ENCODE measurements at places on chromosomes 12 and 14. TPM values are rescaled to one million over a fixed set of nuclear protein-coding genes. Genes with fewer than 3 reads are reported as not detected.
A peak's percentile ranks its signal among the peaks of the same experiment; 100 is the strongest.

DNA sequence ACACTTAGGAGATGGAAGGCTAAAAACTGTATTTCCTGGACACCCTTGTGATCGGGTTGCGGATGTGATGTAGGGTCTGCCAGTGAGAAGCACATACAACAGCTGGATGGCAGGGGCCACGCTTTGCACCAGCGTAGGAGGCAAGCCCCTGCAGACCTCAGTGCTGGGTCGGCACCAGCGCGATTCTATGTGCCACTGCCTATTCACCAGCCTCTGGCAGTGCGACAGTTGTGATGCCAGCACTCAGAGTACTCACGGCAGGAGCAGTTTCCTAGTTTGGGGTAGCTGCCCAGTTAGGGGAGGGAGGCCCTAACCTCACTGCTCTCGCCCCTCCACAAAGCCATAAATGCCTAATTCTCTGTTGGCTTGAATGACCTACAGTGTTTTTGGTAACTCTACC is 31.6 kb downstream of the SPTLC2 start:
- no peak for DNase-seq

- peak; percentile 21 for DNase-seq
Measured at GRCh38 chr14:89444516-89445125, 27.6 kb upstream of the FOXN3 start.

DNA sequence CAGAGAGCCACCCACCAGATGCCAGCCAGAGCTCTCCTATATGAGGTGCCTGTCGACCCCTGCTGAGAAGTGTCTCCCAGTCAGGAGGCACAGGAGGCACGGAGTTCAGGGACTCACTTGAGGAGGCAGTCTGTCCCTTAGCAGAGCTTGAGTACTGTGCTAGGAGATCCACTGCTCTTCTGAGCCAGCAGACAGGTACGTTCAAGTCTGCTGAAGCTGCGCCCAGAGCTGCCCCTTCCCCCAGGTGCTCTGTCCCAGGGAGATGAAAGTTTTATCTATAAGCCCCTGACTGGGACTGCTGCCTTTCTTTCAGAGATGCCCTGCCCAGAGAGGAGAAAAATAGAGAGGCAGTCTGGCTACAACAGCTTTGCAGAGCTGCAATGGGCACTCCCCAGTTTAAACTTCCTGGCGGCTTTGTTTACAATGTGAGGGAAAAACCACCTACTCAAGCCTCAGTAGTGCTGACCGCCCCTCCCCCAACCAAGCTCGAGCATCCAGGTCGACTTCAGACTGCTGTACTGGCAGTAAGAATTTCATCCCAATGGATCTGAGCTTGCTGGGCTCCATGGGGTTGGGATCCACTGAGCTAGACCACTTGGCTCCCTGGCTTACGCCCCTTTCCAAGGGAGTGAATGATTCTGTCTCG is 146.7 kb upstream of the USP15 start:
- DNase-seq = no peak

MEG3 gene
- total RNA-seq = 227 TPM

GRCh38 chr12:47808574-47809365 is 10.9 kb downstream of the HDAC7 start:
- peak; percentile 60 for DNase-seq

DNA sequence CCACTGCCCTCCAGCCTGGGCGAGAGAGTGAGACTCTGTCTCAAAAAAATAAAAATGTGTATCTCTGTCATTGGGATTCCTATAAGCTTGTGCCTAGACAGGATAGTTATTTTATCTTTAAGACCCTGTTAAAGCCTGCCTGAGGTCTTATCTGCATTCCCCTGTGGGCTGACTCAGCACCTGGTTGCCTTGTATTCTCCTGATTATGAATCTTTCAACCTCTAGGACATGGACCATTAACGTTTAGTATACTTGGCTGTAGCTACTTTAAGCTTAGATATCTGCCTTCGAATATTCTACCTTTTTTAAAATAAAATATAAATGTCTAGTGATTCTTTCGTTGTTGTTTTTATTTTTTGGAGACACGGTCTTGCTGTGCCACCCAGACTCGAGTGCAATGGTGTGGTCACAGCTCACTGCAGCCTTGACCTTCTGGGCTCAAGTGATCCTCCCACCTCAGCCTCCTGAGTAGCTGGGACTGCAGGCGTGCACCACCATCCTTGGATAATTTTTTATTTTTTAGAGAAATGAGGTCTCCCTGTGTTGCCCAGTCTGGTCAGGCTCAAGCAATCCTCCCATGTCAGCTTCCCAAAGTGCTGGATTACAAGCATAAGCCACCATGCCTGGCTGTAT is 41.3 kb downstream of the RESF1 start:
- DNase-seq = no peak

DNA sequence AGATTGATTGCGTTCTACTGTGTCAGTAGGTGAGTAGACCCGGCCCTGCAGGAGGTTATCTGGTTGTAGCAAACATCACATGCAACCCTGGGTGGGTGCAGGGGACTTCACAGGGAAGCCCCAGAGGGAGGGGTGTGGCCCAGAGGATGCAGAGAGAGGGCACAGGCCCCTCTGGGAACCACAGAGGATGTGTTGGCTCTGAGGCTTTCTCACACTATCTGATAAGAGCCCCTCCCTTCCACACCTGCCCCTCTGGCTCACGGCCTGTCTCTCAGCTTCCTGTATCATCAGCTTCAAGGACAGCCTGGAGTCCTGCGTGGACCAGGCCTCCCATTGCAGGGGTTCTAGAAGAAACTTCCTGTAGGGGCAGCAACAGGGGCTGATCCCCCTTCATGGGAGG is 101.9 kb downstream of the RIN3 start:
- DNase-seq = no peak

GRCh38 chr12:51320311-51320694 is 3.7 kb downstream of the BIN2 start:
- no peak for DNase-seq

LRRC43 gene
- total RNA-seq = 5.4 TPM

- no peak for DNase-seq
Measured at GRCh38 chr14:85702191-85702590, 172.2 kb downstream of the FLRT2 start.

GARIN6 gene
- not detected for total RNA-seq

MSI1 gene
- not detected for total RNA-seq

DNA sequence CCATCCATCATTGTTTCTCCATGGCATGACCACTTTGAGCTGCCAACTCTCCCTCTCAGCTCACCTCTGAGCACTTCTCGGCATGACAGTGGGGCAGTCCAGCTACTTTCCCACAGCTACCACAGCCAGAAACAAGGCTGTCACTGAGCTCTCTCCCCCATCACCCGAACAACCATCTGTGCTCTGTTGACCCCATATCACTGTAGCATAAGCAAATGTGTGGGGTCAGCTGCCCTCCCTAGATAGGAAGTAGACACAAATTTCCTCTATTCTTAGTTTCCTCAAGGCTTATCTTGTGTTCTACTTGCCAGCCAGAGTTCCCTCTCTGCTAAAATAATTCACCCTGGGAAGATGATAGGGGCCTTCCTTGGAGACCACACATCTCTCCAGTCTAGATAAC is 82.6 kb upstream of the FUT8 start:
- DNase-seq = peak; percentile 8

DNA sequence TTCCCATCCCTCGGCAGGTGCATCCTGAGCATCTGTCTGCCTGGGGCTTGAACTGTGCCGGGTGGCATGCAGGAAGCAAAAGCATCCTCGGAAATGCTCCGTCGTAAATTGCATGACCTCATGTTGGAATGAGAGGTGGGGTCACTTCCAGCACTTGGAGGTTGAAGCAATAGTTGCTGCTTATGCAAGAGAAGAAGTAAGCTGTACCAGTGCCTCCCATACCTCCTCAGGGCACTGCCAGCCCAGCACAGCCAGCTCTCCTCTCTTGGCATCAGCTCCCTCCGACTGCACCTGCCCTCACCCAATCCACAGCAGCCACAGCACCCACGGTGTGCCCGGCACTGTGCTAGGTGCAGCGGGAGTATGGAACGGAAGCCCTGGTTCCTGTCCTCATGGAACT is 11.5 kb downstream of the TEAD4 start:
- DNase-seq = no peak

DNA sequence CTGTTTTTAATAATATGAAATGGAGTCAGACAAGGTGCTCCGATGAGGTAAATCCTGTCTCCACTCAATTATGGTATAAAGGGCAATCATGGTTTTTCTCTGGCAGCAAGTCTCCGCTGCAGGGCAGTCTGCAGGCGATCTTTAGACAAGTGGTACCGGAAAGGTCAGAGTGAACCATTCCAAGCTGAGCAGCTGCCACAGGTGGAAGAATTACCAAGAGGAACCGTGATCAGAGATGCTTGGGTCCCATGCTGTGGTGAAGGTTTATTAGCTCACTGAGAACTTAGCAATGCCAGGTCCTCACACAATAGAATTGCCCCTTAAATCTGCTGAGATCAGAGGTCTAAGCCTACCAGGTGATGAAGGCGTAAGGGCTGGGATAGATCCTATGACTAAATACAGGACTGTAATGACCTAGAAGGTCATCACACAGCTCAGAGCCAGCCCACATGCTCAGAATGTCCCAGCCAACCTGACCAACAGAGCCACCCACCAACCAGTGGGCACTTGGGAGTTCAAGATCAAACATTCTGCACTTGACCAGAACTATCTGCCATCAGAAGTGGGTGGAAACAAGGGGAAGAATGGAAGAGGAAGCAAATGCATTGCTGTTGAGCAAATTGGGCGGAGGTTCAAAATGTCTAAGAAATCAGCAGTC is 175.2 kb upstream of the BCL2L14 start:
- no peak for DNase-seq

DNA sequence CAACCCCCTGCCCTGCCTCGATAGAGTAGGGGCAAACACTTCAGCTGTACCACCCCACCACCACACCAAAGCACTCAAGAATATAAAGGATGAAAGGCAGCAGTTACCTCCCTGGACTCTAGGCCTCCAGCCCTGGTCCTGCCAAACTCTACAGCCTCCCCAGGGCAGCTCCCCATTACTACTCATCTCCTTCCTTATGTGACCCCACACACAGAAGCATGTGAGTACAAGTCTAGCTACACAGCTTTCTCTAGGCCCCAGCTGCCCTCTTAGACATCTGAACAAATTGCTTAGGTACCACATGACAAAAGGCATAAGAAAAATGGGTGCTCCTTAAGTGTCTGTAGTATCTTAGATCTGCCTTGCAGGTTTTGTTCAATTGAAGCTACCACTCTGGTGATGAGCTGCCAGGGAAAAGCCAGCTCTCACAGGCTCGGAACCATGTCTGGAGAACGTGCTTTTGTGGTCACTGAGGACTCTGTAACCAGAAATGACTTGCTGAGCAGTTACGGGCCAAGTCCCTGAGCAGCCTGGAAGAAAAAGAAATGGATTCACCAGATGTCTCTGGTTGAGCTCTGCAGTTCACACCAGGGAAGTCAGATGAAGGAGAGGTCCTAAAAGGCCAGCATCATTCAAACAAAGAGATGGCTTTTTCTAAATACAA is 32.8 kb downstream of the FMNL3 start:
- DNase-seq = no peak

SIX4 gene
- total RNA-seq = 4.7 TPM

DNA sequence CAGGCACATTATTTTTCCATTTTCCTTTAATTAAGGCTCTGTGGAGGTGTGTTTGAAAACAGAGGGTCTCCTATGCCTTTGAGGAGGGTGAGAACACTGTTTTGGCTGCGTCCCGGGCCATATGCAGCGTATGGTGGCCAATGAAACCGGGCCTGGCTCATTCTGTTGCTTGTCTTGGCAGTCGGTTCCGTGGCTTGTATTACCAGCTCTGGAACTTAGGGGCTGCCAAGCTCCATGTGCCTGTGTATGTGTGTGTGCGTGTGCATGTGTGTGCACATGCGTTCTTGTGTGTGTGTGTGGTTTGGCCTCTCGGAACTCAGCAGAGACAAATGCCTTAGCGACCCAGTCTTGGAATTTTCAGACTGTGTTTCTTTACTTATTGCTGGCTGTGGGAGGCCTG is 2.7 kb downstream of the JDP2 start:
- DNase-seq = no peak

GRCh38 chr14:91405241-91405721 is 12.3 kb downstream of the CCDC88C start:
- DNase-seq = no peak

GRCh38 chr14:33676135-33676566 is 274.7 kb downstream of the EGLN3 start:
- DNase-seq = peak; percentile 26

ANAPC7 gene
- total RNA-seq = 76.6 TPM

GRCh38 chr12:117093918-117094630 is 5.1 kb downstream of the TESC start:
- DNase-seq = no peak

DNA sequence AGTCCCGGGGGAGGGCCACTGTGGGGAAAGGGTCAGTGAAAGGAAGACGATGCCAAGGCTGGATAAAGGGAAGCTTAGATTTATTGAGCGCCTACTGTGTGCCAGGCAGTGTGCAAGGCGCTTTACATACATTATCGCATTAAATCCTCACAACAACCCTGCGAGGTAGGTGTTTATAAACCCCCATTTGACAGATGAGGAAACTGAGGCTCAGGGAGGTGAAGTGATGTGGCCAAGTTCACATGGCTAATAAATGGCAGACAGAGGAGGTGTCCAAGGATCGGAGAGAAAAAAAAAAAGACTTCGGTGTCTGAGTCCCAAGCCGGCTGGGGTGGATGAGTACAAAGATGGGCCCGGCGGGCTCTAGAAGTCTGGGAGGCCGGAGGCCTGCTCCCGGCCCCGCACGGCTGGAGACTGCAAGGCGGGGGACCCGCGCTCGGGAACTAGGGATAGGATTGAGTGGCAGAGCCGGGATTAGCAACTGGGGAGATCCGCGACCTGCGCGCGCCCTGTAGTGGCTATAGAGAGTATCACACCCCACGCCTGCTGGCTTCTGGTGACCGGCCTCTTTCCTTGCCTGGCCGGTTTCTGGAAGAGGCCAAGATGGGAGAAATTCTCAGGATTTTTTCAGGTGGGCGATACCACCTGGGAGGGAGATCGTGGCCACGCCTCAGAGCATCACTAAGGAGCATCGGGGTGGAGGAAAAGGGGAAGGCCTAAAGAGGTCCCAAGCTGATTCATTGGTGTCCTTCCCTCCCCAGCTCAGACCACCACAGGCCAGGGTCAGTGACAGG is 3.9 kb downstream of the DDN start:
- peak; percentile 77 for DNase-seq

SLC39A2 gene
- total RNA-seq = not detected

GRCh38 chr12:47038270-47038748 is 41.1 kb upstream of the PCED1B start:
- no peak for DNase-seq

DNA sequence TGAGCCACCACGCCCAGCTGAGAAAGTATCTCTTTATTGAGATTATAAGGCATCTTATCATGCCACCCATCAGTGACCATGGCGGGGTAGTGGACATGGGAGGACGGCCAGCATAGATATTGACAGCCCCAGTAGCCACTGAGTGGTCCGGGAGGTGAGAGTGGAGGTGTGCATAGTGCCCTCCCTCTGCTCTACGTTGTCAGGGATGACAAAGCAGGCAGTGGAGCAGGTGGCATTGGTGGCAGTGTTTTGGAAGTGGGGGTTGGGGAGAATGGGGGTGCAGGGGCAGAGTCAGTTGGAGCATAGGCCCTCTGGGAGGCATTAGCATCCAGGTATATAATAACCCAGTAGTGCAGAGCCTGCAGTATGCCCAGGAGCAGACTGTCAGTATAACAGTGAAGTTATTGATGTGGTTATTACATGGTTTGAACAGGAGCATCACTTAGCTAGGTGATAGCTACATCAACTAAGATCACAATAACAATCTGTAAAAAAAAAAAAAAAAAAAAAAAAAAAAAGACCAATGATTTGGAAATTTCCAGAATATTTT is 41.1 kb downstream of the GNG2 start:
- no peak for DNase-seq

B4GALNT1 gene
- 0.35 TPM for total RNA-seq

RIC8B gene
- total RNA-seq = 13.7 TPM

AICDA gene
- total RNA-seq = not detected

CCDC196 gene
- total RNA-seq = not detected

KCNH3 gene
- 0.18 TPM for total RNA-seq

- DNase-seq = peak; percentile 80
Measured at GRCh38 chr12:79737875-79738718, 47.3 kb upstream of the PAWR start.

All from endothelial cell of umbilical vein (primary cell).